ENCODE measurements at places on chromosomes 5 and 9.

DNA sequence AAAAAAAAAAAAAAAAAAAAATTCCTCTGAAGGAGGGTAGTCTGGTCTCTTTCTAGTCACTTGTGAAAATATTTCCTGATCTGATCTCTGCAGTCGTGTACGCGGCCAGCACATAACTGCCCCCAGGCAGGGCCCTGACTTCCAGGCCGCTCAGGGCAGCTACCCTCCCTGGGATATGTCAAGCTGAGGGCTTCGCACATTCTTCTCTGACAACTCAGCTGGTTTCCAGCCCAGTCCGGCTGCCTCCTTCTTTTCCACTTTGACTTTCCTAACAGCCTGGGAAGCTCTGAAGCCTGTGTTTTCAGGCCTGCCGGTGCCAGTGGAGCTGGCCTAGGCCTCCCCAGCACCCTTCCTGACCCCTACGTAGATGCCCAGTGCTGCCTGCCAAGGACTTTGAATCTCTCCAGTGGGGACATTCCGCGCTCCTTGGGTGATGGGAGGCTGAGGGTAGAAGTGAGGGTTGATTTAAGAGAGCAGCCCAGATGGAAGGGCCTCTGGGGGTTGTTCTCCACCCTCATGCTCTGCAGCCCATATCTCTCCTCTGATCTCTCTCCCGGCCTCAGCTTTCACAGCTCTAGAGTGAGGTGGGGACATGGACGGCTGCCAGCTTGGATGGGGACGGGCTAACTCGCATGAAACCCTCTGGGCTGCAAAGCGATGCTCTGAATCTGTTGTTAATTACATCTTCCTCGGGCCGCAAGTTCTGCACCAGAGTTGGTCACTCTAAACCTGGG, 20.7 kb downstream of the COL5A1 start:
- no peak for DNase-seq

- no peak for DNase-seq
These were observed 205.0 kb upstream of the TAS2R1 start for GRCh38 chr5:9834871-9835770.

DNA sequence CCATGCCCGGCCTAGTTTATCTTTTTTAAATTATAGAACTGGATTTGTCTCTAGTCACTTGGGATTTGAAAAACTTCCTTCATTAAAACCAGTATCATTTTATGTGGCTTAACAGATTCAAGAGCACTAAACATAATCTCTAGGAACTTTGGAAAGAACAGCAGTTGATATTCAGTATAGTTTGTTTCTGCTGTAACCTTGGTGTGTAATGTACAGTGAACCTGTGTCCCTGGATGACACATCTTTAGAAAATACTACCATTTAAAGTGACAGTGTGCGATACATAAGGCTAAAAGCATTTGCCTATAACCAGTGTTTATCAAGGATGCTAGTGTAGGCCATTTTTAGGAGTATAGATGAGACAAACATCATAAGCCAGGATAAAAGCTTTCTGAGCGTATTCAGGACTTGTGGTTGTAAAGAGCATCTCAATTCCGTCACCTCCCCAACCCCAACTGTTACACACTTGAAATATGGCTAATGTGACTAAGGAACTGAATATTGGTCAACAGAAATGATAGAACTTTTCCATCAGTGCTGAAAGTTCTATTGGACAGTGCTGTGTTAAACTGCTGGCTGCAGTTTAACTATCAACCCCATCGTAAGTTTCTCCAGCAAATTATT, 4.4 kb downstream of the SNX18 start:
- no peak for DNase-seq

- no peak for DNase-seq
These were observed 21.2 kb upstream of the IL17B start for GRCh38 chr5:149400304-149400703.

GRCh38 chr5:108295578-108296368, 86.1 kb downstream of the FBXL17 start:
- DNase-seq = no peak

DNA sequence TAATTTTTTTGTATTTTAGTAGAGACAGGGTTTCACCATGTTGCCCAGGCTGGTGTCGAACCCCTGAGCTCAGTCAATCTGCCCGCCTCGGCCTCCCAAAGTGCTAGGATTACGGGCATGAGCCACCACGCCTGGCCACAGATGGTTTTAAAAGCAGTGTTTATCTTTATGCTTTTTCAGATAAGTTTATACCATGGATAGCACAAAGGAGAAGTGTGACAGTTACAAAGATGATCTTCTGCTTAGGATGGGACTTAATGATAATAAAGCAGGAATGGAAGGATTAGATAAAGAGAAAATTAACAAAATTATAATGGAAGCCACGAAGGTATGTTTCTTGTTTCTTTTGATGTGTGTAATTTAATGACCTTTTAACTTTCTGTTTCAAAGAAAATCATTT, 35.1 kb downstream of the POLK start:
- no peak for DNase-seq

- DNase-seq = peak; percentile 55
These were observed 9.1 kb downstream of the BRD3 start for GRCh38 chr9:134058716-134059115.

DNA sequence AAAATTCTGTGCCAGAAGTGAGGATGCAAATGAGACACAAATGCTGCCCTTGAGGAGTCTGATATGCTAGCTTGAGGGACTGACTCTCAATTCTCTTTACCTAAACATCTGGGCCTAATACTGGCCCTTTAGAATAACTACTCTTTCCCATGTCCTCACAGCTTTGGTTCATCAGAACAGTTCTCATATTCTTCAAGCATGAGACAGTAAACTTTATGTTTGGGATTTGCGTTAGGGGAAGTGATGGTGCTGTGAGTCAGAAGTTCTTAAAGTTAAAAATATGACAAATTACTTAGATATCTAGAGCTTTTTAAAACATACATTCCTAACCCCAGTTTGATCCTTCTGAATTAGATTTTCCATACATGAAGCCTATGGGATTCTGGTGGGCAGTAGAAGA, 665.0 kb upstream of the RGMB start:
- no peak for DNase-seq

- no peak for DNase-seq
These were observed 293.9 kb upstream of the TARS1 start for GRCh38 chr5:33146881-33147280.

- no peak for DNase-seq
These were observed 4.1 kb downstream of the DNAJB5 start for GRCh38 chr9:34993502-34994259.

- DNase-seq = no peak
These were observed 281.9 kb upstream of the TLE4 start for GRCh38 chr9:79289856-79290255.

DNA sequence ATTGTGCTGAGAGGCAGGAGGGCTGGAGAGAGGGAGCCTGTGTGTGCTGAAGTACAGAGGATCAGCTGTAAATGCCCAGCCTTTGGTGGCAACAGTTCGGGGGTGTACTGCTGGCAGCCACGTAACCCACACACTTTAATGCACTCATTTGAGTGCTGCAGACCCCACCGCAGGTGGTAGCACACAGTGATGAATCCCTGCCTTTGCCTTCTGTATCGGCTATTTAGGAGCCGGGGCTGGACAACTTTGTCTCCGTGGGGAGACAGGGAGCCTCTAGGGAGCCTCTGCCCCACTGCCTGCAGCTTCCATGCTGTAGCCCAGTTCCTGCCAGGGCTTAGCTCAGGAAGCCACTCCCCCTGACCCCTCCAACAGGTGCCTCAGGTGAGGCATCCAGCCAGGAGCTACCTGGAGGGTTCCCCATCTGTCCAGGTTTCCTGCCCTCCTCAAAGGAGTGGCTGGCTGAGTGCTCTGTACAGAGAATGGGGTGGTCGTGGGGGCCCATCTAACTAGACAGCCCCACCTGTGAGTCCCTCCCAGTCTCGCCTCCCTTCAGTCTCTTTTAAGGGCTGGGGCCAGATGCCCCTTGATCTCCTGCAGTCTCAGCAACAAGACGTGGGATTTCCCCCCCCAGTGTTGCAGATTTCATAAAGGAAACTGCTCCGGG, 44.5 kb downstream of the SECISBP2 start:
- peak; percentile 31 for DNase-seq

- DNase-seq = peak; percentile 26
These were observed 40.0 kb downstream of the AMBP start for GRCh38 chr9:114037961-114038723.

DNA sequence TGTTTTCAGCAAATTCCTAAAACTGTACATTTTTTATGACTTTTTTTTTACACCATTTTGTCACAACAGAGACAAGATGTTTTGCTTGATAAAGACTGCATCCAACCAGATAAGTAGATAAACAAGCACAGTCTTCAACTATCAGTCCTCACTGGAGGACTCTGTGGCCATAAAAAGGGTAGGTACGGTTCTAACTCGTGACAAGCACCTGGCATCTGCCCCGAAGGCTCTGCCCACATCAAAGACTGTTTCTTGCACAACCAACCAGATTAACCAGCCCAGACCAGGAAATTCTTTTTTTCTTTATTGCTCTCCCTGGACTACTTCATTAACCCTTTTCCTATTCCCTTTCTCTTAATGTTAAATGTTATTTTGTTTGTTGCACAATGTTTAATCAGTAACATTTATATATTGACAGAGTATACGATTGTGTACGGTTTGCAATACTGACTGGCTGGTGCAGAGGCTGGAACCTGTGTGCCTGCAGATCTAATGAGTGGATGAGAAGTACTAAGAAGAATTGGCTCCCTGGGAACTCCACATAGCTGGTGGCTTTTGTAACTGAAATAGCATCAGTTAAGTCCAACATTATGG, 74.1 kb downstream of the SERINC5 start:
- peak; percentile 86 for DNase-seq
